Left renal pelvis (tissue), 4 donors: ENCODE measurements at places on chromosomes 7 and 10. TPM values are rescaled to one million over a fixed set of nuclear protein-coding genes. Genes with fewer than 3 reads are reported as not detected.

Gene FGL2
- polyA plus RNA-seq, result 18.5 TPM

Gene CASP7
- 25.2 TPM for polyA plus RNA-seq

Gene CRCP
- 25.4 TPM for polyA plus RNA-seq

Gene GPR26
- polyA plus RNA-seq, result 0.03 TPM

Gene PRRT4
- 0.65 TPM for polyA plus RNA-seq

Gene ANKRD61
- polyA plus RNA-seq, result 1.4 TPM

Gene ZNF117
- 35.1 TPM for polyA plus RNA-seq

Gene ZSCAN25
- polyA plus RNA-seq, result 19.5 TPM

Gene PKD2L1
- 0.44 TPM for polyA plus RNA-seq

Gene CDNF
- 2.9 TPM for polyA plus RNA-seq

Gene ANXA8L1
- polyA plus RNA-seq, result 0.32 TPM

Gene PDE6C
- polyA plus RNA-seq, result 2.5 TPM

Gene ACSM6
- polyA plus RNA-seq, result 0.19 TPM

Gene CRTAC1
- 52.9 TPM for polyA plus RNA-seq

Gene PLXDC2
- polyA plus RNA-seq, result 34.6 TPM

Gene AS3MT
- 18.8 TPM for polyA plus RNA-seq

Gene METTL27
- 1.8 TPM for polyA plus RNA-seq
